ENCODE measurements at places on chromosomes 3 and 15. TPM values are rescaled to one million over a fixed set of nuclear protein-coding genes. Genes with fewer than 3 reads are reported as not detected.

DNA sequence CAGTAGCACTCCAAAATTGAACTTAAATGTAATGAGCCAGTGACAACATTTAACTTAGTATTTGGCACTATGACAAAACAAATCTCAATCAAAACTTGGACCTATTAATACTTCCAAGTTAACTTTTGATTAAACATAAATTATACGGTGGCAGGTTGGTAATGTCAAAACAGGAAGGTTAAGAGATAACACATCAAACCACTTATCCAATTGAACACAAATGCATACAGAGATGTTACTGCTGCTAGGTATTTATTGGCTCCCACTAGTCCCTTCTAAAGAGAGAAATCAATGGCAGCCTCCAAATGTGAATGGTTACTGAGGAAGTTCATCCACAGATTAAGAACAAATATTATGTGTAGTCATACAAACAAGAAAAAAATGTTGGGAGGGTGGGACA, 1.8 kb downstream of the GSK3B start:
- no peak for DNase-seq

The PIGZ gene
- polyA plus RNA-seq: 1.0 TPM

DNA sequence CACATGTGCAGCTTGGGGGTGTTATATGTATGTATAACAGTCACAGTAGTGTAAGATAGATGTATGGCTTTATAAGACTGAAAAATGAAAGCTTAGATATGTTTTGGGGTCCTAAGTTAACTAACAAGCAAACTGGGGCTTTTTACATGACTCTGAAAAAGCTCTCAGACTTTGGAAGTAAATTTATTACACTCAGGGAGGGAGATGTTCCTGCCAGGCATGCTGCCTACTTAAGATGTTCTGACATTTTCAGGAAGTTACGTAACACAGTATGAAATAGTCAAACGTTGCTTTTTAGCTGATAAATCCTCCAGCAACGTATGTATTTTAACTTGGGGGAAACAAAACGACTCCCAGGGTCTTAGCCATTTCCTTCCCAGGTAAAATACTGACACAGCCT, 1.7 kb upstream of the IFT57 start:
- no peak for DNase-seq

DNA sequence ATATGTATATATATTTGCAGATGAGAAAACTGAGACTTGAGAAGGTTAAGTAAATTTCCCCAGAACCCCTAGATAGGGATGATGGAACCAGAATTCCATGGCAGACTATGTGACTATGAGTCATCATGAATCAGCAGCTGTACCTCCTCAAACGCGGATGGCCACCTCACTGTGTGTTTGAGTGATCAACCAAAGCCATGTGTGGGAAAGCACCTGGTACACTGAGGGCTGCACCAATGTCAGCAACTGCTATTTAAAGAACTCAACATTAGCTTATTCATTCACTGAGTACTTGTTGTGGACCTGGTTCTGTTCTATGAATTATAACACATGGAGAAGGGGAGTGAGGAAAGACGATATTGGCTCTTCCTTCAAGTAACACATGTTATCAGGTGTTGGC, 377.0 kb downstream of the GAP43 start:
- DNase-seq: no peak

DNA sequence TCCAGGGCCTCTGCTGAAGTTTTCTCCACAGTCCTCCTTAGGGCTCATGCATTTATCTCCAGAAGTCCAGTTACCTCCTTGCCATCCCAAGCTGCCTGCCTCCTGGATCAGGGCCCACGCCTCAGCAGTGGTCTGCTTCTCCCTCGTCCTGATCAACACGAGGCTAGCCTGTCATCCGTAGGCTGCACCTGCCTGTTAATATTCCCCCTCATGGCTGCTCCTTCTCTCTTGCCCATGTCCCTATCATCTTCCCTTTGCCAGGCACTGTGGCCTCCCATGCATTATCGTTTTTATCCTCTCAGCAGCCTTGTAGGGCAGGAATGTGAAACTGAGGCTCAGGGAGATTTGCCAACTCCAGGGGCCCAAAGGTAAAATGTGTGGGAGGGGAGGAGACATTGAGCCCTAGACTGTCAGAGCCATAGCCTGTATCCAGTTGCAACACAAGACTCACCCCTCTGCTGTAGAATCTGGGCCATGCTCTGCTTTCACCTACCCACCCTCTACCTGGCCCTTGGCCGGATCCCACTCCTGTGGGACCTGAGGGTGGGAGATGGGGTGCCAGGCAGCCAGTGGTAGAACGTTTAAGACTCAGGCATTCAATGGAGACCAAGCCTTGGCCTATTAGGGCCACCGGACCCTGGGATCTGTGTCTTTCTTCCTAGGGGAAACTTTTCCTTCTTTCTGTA, 4.6 kb downstream of the GRM2 start:
- DNase-seq: no peak

Measured in left lung (tissue), 14 donors.